Stimulated activated CD4-positive, alpha-beta T cell treated with anti-CD3 and anti-CD28 coated beads, Interleukin-1b, Interleukin-23, amount 100 ng/mL, for 24 hours (primary cell): ENCODE measurements at places on chromosomes 7 and 10.

- no peak for DNase-seq
Measured at GRCh38 chr7:34107276-34107675, 201.9 kb downstream of the BMPER start.

DNA sequence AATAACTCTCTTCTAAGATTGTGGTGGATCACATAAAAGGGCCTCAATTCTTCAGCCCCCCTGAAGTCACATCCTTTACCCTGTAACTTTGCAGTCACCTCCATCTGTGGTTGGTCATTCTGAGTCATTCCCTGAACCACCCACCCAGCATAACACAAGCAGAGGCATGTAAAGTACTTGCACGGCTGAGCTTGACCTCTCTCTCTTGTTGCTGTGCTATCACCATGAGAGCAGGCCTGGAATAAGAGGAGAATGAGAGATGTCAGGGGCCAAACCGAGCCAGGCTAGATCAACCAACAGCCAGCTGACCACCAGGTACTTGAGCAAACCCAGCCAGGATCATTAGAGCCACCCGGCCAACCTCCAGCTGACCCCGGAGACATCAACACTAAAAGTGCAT is 13.5 kb upstream of the STK17A start:
- no peak for DNase-seq

DNA sequence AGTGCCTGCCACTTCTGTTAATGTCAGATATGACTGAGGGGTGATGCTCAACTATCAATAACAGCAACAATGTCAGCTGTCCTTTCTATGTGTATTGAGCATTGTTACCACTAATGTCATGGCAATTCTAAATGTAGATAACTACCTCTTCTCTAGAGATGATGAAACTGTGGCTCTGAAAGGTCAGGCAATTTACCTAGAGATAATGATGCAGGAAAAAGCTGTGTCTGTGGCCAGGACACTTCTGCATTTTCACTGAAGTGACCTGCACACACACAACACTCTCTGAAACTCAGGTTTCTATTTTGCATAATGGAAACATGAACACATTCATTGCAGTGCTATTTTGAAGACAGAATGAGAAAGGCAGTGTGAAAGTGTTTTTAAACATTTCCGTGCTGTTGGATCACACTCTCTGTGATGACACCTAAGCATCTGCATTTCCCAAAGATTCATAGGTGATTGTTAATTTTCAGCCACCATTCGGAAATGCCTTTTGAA is 148.2 kb downstream of the KCND2 start:
- DNase-seq = no peak

GRCh38 chr10:70849582-70850016 is 33.9 kb downstream of the SGPL1 start:
- no peak for DNase-seq

- no peak for DNase-seq
Measured at GRCh38 chr10:79488336-79488735, 24.0 kb upstream of the EIF5AL1 start.

DNA sequence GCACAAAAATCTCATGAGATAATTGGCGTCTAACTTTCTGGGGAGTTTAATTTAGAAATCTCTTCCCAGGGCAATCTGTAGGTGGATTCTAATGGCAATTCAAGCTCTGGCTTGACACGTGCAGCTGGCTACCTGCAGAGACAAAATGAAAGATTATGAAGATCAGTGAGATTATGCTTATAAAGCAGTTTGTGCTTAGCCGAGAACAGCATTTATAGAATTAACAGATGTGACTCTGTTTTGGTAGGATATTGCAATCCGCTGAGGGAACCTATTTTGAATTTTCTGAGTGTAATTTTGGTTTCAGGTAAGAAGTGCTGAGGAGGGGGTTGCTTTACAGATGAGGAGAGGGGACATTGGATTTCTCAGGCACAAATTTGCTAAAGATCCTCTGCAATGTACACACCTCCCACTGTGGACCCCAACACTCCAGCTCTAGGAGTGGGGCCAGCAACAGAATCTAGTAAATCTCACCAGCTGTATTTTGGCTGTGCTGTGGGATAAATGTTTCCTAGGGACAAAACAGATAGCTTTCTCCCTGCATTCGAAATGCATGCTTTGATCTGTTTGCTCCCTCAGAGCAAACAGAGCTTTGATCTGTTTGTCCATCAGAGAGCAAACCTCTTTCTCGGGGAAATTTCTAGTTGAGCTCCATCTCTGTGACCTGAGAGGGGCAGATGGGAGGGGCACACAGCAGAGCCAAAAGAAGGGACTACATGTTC is 7.4 kb downstream of the GJD4 start:
- no peak for DNase-seq

DNA sequence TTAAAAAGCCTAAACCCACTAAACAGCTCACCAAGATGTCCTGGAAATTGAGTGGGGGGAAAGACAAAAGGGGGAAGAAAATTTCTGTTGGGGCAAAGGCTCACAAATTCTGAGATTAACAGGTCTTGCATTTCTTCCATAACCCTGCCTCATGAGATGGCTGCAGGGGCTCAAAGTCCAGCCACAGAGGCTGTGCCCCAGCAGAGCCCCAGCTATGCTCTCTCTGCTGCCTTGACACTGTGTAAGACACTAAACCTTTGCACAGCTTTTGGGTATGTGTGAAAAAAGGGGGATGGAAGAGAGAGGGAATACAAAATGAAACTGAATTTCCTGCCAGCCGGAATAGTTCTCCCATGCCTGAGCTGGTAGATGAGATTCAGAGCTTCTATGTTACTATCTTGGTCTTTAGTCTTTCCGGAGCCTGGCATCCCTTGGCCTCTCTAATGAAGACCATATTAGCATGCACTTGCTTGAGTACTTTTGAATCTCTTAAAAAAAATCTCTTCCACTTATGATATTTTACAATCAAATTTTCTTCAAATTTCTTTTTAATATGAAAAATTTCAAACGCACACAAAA is 240.0 kb upstream of the IMMP2L start:
- DNase-seq = no peak

- no peak for DNase-seq
Measured at GRCh38 chr7:98341106-98341505, 59.6 kb downstream of the BRI3 start.

- no peak for DNase-seq
Measured at GRCh38 chr7:47351233-47352154, 230.4 kb downstream of the TNS3 start.

GRCh38 chr10:7258948-7259523 is 151.8 kb downstream of the SFMBT2 start:
- peak; percentile 31 for DNase-seq
